CD4-positive, alpha-beta T cell treated with Interleukin-4 for 4 hours (primary cell): ENCODE measurements at places on chromosomes 3 and 15.
A peak's percentile ranks its signal among the peaks of the same experiment; 100 is the strongest.

- no peak for DNase-seq
Measured at GRCh38 chr15:70197318-70197944, 99.7 kb upstream of the TLE3 start.

GRCh38 chr3:77052733-77053670 lies 13.1 kb downstream of the ROBO2 start:
- DNase-seq, result no peak

GRCh38 chr3:144821583-144821982 lies 850.0 kb downstream of the DIPK2A start:
- no peak for DNase-seq

DNA sequence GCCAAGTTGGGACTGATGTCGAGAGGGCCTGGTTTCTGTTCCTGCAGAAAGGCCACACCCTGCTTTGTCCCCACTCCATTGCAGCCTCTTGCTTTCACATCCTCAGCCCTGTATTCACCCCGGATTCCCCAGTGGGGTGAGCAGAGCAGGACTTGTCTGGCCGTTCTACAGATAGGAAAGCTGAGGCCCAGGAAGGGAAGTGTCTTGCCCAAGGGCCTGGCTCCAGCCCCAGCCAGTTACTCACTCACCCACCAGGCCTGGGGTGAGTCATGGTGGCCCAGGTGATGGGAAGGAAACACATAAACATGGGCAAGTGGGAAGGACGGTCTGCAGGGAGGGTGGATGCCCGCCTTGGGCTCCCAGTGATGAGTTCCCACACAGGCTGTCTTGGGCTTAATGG lies 6.1 kb upstream of the DUSP7 start:
- no peak for DNase-seq

GRCh38 chr3:192817053-192817452 lies 89.7 kb upstream of the FGF12 start:
- peak; percentile 14 for DNase-seq

GRCh38 chr15:45660231-45660979 lies 25.6 kb downstream of the SQOR start:
- DNase-seq, result no peak

- DNase-seq, result no peak
Measured at GRCh38 chr3:8421267-8421666, 80.4 kb upstream of the LMCD1 start.
